Bladder microvascular endothelial cell (primary cell): ENCODE measurements at places on chromosomes 4 and X. TPM values are rescaled to one million over a fixed set of nuclear protein-coding genes. Genes with fewer than 3 reads are reported as not detected.

Gene KIAA1210
- not detected in 2 replicates for total RNA-seq

Gene CCDC110
- total RNA-seq, result 0.65 and 0.94 TPM in 2 replicates

Gene TMPRSS11F
- total RNA-seq, result not detected in 2 replicates

Gene UGT2B10
- not detected in 2 replicates for total RNA-seq

Gene FAM114A1
- total RNA-seq, result 67.8 and 112 TPM in 2 replicates

Gene KDR
- total RNA-seq, result 209 and 260 TPM in 2 replicates
